ENCODE measurements at places on chromosomes 6 and 20.

DNA sequence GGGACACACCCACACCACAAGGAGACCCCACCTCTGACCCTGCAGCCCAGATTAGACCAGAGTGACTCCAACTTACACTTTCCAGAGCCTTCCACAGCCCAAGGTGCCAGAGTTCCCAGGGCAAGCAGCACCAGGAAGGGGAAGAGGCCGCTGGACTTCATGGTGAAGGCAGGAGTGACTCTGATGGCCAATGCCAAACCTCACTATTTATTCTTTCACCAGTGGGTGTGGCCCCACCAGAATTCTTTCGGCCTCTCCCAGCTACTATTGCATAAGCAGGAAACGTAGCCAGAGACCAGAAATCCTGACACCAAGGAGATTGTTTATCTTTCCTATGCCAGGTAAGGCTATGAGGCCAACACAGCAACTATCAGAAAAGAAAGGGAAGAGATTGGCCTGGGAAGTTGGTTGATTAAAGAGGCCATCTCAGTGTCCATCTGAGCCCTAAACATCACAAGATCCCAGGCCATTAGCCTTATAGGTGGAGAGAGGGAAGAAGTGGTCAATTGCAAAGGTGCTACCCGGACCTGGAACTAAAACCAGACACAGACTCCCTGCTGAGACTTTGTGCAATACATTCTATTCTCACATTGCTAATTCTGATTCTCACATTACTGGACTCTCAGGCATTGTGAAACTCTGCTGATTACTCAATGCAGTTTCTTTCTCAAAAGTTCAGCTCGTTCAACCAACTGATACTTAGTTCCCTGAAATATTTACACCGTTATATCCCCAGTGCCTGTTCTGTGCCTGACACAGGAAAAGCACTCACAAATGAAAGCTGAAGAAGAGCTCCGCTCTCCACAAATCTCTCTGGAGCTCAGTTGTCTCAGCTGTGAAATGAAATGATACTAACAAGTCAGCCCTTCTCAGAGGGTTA lies at the start of gene SLPI:
TSS of gene SLPI (minus strand) at position 182 of the 880 bp plus-strand sequence. CDS start at position 161, 21 bp downstream.
- no peak for DNase-seq

- DNase-seq, result no peak
Measured at GRCh38 chr6:106381881-106382280, 21.4 kb downstream of the CRYBG1 start.

DNA sequence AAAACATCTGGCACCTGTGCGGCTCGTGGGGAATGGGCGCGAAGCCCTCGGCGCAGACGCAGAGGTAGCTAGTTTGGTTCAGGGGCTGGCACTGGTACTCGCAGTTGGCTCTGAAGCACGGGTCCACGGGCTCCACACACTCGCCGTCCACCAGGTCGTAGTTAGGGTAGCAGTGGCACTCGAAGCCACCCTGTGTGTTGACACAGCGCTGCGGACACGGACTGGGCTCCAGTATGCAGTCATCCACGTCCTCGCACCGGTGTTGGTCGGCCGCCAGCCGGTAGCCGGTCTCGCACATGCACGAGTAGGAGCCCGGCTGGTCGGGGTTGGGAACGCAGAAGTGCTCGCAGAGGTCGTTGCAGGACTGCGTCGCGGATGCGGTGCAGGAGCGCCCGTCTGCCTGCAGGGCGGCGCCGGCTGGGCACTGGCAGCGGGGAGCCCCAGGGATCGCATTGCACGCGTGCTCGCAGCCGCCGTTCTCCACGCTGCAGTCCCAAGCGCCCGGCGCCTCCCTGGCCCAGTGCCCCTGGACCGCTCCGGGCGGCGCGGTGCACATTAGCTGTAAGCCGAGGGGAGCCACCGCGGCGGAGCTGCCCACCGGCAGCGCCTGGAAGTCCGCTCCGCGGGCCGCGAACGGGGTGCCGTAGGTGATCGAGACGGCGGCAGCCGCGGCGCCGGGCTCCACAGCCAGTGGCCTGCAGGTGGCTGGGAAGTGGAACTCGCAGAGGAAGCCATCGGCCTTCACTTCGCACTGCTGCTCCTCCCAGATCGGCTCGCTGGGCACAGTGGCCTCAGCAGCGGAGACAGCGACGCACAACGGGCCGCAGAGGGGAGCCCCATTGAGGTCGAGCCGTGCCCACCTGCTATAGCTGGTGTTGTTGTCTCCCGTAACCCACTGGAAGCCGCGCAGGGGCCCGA lies 930 bp downstream of the THBD start:
- DNase-seq, result no peak

DNA sequence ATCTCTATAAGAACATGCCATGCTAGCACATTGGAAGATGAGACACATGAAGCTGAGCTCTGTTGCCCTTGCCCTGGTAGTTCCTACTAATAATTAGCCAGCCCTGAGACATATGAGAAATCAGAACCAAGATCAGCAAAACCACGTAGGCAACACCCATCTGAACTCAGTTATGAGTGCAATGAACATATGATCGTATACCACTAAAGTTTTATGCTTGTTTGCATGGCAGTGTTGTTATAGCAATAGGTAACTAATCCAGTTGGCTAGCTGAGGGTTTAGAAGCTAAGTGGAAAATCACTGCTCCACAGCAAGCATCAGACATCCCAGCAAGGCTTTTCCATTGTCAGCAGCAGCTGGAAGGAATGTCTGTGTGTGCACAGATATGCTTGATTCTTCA lies 180.7 kb downstream of the BTBD3 start:
- no peak for DNase-seq

DNA sequence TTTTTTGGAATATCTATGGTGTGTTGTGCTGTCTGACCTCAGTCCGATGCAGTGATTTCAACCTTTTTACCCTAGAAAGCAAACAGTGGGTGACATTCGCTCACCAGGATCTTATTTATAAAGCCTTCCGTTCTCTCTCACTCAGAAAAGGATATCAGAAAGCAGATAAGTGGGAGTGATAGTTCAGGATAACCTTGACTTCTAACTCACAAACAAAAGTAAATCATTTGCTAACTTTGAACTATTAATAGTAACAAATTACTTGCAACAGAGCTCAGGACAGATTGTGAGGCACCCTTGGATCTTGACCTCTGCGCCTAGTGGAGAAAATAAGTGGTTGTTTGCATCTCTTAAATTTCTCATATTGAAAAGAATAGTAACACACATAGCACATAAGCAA lies 637.1 kb upstream of the CITED2 start:
- no peak for DNase-seq

GRCh38 chr6:163483107-163483506 lies 68.6 kb downstream of the QKI start:
- DNase-seq, result no peak

GRCh38 chr20:45991616-45992015 lies 17.1 kb upstream of the MMP9 start:
- no peak for DNase-seq

- DNase-seq, result no peak
Measured at GRCh38 chr20:43681468-43681942, 14.6 kb downstream of the MYBL2 start.

GRCh38 chr20:20085812-20086211 lies 33.5 kb downstream of the CFAP61 start:
- DNase-seq, result no peak

GRCh38 chr6:43075670-43076463 lies at the start of gene PTK7:
PTK7 (plus strand) TSS chr6:43076314; CDS start chr6:43076489, 175 bp downstream.
- no peak for DNase-seq

DNA sequence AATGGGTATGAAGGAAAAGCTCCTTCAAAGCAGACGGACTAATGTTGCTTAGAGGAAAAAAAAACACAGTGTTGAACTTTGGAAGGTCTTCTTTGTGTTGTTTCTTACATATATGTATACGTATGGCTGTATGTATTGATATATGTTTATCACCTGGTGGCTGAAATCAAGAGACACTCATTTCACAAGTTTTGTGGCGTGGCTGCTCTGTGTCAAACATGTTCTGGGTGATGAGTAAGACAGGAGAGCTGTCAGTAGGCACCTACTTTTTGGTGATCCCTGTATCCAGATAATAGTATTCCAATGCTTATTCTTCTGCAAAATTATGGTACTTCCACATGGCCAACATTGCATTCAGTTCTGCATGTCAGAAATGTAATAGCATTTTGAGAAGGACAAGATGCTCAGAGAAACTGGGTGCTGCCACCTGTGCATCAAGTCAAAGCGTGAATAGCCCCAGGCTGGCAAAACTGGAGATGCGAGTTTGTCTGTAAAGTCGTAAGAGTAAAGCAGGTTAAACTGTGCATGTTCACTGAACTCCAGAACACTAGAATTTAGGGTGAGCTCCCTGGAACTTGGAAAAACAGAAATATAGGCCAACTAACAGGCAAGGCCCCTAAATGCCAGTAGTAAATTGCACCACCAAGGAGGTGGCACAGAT lies 67.9 kb downstream of the ARMC2 start:
- DNase-seq, result no peak

DNA sequence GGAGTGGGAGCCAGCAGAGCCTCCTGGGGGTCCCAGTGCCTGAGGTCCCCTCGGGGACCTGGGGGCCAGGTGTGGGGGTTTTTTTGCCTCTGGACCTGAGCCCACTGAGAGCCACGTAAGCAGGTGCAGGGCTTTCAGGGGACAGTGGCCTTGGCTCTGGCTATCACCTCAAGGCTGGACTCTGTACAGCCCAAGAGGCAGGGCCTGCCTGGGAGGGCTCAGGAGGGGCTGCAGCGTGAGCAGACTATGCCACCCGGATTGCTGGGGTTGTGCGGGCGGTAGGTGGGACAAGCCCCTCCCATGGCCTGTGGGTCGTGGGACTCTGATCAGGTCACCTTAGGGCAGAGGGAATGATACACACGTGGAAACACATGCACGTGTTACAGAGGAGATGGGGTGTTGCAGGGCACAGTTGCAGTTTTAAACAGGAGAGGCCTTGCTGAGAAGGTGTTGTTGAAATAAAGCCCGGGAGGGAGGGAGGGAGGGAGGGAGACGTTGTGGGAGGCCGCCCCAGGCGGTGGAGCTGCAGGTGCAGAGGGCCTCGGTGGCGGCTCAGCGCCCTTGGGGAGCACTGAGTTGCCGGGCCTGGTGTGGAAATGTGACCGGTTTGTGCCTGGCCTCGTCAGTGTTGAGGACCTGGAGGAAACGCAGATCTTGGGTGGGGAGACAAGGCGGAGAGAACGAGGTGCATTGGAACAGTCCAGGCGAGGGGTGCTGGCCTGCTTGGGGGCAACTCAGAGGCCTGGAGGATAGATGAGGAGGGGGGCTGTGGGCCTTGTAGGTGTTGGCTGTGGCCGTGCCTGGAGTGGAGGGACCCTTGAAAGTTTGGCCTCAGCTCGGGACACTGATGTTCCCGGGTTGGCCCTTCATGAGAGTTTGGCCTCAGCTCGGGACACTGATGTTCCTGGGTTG lies 2.3 kb downstream of the TCEA2 start:
- no peak for DNase-seq

DNA sequence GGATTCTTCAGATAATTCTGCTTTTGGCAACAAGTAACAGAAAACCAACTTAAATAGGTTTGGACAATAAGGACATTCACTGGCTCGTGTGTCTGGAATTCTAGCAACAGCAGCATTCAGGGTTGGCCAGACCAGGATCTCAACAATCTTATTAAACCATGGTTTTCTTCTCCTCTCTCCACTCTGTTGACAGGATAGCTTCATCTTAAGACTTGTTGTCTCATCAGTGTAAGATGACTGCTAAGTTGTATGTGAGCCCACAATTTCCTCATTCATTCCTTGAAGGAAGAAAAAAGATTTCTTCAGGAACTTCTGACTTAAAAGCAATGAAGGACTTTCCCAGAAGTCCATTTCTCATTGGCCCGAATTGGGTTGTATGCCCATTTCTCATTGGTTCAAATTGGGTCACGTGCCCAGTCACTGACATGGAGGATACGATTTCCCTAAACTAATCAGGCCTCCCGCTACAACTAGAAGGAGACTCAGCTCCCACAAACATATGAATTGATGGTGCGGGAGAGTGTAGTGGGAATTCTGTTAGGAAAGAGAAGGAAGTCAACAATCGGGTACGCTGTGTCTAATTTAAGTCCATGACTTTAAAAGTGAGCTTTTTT lies 83.7 kb downstream of the SLC22A3 start:
- DNase-seq, result no peak

DNA sequence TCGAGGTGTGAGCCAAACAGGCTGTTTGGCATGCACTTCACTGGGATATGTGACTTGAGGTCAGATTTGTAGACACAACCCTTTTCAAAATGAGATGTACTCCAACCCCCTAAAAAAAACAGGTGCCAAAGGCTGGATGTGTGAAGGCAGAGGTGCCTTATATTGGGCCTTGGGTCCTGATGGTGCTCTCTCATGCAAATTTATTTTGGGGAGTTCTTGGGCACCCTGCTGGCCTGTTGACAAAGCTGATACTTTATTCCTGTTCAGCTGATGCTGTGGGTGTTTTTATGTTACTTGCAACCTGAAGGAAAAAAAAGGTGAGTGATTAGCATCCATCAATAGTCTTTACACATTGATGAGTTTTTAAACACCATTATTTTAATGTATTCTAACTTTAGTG lies 121.5 kb downstream of the DNAH8 start:
- no peak for DNase-seq

- DNase-seq, result no peak
Measured at GRCh38 chr20:8020314-8021079, 936 bp upstream of the TMX4 start.

DNA sequence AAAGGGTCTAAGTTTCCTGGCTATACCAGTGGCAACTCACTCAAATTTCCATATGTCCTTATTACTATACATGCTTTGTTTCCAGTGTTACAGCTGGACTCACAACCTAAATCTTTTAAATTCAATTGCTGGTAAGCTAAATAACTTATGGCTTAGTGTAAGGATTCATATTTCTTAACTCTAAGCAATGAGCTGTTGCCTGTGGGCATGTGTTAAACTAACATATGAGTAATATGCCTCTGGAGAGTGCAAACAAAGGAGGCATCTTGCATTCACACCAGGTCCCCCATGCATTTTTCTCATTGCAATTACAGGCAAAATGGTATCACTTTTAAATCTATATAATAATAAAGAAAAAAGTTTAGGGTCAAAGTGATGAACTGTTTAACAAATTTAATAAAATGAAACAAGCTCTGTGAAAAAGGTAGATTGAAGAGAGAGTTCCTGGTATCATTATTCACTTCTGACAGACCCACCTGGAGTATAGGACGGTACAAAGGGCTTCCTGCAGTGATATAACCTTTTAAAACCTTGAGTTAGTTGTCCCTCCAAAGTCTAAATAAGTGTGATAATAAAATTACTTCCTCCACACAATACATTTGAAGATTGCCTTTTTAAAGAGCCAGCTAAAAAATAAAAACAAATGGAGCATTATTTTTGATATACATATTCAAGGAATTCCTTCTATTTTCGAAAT lies 57.6 kb upstream of the HMGCLL1 start:
- DNase-seq, result no peak

DNA sequence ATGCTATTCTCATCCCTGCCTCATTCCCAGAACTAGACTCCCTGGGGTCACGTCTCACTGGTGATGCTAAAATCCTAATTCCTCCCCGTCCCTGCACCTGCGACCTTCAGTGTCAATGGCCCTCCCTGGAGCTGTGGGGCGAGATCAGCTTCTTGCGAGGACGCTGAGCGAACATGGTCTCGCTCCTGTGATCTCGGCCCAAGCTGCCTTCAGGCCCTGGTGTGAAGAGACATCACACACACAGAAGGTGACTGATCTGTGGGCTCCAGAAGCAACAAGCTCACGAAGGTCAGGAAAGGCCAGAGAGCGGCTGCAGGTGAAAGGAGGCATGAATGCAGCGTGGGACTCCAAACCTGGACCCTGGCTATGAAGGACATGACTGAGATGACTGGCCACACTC lies 139.5 kb upstream of the CST7 start:
- DNase-seq, result no peak
